NCI-H1105 treated with DMSO at 0.1 percent for 48 hours (cell line): ENCODE measurements at places on chromosomes 3 and 15.
A peak's percentile ranks its signal among the peaks of the same experiment; 100 is the strongest.

DNA sequence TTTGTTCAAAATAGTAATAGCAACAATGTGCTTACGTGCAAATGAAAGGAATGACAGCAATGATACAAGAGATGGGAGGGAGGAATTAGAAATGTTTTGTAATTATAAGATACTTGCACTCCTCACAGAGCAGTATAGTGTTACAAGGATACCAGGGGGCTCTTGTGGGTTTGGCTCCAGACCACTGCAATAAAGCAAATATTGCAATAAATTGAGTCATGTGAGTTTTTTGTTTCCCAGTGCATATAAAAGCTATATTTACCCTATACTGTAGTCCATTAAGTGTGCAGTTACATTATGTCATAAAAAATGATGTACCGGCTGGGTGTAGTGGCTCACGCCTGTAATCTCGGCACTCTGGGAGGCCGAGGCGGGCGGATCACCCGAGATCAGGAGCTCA, 864.3 kb downstream of the NSUN3 start:
- DNase-seq = no peak

DNA sequence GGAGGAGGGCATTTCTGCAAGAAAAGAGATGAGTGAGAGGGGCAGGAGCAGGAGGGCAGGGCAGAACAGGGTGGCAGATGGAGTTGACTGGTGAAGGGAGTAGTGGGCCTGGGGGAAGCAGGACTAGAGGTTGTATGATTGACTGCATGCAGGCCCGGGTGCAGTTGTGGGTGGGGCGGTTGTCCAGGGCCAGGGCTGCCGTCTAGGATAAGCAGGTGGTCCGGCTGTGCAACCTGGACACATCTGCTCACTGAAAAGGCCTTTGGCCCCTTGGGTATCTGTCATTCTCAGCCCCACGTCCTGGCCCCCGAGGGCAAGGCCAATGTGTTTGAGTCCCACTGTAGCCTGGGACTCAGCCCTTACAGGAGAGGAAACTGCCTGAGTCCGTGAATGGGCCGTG, 25.4 kb downstream of the ALS2CL start:
- DNase-seq = no peak

DNA sequence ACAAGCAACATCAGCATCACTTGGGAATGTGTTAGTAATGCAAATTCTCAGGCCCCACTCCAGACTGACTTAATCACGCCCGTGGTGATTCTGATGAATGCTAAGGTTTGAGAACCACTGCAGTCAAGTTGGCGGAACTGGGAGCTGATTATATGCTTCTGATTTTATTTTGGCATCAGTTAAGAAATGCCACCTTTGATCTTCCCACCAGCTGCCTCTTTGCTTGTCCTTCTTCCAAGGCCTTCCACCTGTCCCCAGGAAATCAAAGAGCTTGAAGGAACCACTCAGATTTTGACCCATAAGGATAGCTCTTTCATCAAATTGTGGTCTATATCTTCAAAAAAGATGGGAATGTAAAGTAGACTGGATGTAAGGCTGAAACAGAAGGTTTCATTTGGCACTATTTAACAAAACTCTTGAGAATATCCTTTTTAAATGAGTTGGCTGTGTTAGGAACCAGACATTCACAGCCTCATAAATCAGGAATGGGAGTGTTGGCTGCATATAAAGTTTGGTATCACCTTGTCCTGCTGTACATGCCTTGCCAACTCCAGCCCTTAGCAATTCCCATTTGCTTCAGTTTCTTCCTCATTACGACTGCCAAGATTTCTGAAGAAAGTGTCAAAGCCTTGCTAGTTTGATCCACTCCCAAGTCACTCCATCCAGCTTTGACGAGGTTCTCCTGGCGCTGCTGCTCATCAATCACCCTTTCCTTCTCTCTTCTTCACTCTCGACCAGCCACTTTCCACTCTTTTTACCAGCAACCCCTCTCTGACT, 125.8 kb upstream of the NPHP3 start:
- no peak for DNase-seq

GRCh38 chr15:60313906-60314305, 83.9 kb downstream of the ANXA2 start:
- no peak for DNase-seq

DNA sequence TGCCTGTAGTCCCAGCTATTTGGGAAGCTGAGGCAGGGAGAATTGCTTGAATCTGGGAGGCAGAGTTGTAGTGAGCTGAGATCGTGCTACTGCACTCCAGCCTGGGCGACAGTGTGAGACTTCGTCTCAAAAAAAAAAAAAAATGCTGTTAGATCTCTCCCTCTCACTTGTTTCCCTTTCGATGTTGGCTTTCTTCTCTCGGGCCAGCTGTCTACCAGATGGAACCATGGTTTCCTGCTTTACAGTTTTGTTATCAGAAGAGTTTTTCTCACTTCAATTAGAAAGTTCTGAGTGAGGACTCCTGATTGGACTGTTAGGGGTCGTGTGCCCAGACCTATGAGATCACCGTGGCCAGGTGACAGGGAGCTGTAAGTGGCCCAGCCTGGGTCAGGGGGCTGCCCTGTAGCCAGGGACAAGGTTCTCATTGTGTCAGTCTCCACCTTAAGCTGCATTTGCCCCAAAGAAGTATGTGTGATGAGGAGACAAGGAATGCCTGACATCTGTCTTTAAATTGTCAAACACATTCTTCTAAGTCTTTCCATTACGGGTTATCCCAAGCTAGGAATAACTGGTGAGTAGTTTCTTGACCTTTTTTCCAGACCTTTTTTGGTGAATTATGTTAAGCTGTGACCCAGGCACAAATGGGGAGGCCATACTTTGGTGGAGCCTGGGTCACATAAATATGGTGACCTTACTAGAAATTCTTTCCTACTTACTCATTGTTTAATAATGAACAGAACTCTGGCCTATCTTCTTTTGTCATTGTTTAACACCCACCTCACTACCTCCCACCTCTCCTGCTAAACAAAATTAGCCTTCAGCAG, 25.2 kb downstream of the SNAPC5 start:
- no peak for DNase-seq

DNA sequence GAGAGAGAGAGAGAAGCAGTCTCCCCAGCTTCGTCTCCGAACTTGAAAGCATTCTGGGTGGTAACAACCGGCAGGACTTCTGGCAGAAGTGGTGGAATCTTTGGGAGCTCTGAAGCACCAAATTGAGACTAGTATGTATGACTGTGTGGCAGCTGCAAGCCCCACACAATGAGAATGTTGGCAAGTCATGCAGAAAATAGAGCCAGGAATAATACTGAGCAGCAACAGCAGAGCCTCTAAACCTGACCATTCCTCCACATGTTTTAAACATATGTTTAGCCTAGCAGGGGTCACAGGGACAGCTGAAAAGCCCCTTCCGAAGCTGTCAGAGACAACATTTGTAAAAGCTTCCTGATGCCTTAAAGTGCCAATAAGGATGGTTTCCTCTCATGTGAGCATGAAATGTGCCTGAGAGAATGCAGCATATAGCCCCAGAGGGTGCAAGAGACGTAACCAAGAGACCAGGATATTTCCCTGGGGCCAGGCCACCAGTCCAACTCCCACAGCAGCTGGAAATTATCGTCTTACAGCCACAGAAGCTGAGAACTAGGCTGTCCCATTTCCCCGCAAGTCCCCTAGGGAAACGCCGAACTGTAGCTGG, 178.6 kb upstream of the CCDC54 start:
- no peak for DNase-seq

- no peak for DNase-seq
Measured at GRCh38 chr15:82710208-82710555, 507 bp upstream of the AP3B2 start.

DNA sequence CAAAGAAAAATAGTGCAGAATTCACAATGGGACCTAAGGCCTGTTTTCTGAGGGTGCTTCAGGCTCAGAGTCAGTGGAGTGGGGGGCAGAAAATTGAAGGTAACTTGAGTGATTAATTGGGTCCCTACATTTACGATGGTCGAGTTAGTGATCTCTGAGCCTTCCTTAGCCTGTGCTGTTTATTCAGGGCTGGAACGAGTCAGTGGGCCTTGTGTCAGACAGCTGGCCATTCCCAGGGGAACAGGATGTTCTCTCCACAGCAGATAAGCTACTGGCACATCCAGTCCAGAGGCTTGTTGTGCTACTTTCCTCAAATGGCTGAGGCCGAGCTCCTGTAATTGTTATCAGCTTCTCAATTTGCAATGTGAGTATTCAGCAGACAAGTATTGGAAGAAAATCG, 29.2 kb upstream of the CNTN3 start:
- no peak for DNase-seq

DNA sequence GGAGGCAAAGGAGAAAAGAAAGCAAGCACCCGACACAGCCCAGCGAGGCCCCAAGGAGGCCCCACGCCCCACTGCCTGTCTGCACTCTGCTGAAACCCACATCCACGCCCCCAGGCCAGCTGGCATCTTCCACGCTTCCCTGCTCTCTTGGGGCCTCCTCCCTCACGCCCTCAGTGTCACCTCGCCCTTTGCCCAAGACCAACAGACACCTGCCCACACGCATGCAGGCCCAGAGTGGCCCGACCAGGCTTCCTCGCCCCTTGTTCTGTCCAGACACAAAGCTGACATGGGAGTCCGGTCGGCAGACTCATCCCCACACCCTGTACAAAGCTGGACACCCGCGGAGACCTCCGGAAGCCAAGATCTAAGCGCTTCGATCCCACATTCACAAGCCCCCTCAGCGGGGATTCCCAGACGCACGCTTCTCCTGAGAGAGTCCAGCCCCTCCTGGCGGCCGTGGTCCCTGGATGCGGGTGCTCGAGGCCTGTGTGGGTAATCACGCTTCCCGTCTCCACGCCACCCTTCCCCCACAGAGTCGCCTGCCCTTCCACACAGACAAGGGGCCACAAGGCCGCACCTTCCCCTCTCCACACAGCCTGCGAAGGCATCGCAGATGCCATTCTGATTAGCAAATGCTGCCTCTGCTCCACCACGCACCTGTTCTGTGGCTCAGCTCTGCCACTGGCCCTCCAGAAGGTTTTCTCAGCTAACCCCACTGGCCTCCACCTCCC, 176.6 kb downstream of the XXYLT1 start:
- no peak for DNase-seq

DNA sequence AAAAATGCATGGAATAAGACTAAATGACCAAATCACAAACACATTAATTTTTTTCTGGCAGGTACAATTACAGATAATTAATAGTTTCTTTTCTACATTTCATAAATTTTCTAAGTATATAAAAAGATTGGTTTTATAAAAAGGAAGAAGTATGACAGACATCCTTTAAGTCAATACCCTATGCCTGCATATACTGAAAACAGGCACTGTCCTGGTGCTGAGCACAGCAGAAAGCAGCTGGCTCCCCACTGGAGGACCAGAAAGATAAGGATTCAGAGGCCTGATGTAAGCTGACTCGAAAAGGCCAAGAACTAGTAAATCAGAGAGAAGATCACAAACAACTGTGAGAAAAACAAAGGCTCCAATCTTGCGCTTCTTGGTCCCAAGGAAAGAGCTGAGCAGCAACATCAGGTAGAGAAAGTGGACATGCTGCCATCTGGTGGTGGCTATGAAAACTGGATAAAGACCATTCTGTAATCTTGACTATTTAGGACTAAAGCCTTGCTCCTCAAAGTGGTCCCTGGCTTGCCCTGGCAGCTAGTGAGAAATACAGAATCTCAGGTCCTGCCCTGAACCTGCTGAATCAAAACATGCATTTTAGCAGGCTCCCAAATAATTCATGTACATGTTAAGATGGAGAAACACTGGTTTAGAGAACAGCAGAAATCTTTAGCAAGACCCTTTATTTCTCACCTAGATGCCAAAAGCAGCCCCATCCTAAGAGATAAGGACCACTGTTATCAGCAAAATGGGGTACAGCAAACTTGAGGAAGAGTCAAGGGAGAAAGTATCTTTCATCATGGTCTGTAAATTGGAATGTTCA, 76.0 kb downstream of the TRANK1 start:
- DNase-seq = peak; percentile 60

DNA sequence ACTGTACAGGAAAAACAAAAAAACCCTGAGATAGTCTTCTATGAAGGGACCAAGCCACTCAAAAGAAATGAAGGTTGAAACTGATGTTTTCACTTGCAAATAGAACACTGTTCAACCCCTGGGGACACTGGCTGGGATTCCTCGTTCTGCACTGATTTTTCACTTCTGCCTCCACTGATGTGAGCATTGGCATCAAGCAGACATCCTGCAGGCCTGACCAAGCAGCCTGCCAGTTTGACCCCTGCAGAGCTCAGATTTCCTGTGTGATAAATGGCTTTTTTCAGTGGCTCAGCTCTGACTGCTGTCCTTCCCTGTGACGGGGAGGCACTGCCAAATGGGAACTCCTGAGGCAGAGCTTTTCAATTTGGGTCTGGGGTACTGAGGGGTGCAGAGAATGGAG, 50.0 kb downstream of the RASGRP1 start:
- no peak for DNase-seq

DNA sequence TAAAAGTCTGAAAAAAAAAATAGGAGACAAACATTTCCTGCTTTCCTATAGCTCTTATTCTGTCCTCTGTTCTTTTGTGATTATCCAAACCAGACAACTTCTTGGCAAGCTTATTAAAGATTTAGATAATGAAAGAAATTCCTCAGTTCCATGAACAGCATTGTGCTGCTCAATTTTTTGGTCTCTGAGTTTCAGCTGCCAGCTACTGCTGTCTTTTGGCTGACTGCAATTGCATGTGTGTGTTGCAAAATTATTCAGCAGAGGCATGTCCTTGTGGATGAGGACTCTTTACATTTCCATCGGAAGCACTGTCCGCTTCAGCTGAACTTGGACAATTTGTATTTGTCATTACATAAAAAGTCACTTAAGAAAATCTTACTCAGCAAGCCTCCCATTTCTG, 397.3 kb upstream of the RASGRP1 start:
- no peak for DNase-seq

GRCh38 chr3:196016485-196016884, 65.4 kb downstream of the TFRC start:
- no peak for DNase-seq

- DNase-seq = peak; percentile 94
Measured at GRCh38 chr15:44195151-44195740, at the start of gene FRMD5. FRMD5 (minus strand) TSS chr15:44195271.

GRCh38 chr15:34038871-34039789, at the start of gene AVEN:
AVEN (minus strand) TSS chr15:34039204; CDS start chr15:34039046, 158 bp downstream.
- DNase-seq = no peak

DNA sequence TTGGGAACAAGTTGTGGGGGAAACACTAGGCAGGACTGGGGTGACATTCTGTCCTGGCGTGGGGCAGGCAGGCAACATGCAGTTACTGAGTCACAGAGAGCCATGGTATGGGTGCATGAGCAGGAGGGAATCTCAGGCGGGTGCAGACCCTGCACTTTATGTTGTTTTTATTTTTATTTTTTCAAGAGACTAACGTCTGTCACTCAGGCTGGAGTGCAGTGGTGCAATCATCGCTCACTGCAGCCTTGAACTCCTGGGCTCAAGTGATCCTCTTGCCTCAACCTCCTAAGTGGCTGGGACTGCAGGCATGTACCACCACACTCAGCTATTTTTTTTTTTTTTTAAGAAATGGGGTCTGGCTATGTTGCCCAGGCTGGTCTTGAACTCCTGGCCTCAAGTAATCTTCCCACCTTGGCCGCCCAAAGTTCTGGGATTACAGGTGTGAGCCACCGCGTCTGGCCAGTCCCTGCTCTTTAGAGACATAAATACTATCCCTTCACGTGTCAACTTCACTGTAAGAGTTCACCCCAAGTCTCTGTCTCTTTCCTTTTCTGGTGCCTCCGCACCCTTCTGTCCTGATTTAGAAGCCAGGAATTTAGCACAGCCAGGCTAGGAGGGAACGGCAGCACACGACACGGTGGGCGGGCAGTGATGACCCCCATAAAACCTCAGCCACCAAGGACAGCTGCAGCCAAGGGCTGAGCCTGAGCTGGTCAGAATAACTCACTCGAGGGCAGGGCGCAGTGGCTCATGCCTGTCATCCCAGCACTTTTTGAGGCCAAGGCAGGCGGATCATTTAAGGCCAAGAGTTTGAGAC, 72.8 kb upstream of the IQSEC1 start:
- DNase-seq = no peak

GRCh38 chr3:151146071-151146730, 56.8 kb downstream of the GPR171 start:
- DNase-seq = peak; percentile 90
